ENCODE measurements at places on chromosomes 3 and 15.

GRCh38 chr15:79615754-79616153 lies 183.6 kb downstream of the MINAR1 start:
- no peak for DNase-seq

DNA sequence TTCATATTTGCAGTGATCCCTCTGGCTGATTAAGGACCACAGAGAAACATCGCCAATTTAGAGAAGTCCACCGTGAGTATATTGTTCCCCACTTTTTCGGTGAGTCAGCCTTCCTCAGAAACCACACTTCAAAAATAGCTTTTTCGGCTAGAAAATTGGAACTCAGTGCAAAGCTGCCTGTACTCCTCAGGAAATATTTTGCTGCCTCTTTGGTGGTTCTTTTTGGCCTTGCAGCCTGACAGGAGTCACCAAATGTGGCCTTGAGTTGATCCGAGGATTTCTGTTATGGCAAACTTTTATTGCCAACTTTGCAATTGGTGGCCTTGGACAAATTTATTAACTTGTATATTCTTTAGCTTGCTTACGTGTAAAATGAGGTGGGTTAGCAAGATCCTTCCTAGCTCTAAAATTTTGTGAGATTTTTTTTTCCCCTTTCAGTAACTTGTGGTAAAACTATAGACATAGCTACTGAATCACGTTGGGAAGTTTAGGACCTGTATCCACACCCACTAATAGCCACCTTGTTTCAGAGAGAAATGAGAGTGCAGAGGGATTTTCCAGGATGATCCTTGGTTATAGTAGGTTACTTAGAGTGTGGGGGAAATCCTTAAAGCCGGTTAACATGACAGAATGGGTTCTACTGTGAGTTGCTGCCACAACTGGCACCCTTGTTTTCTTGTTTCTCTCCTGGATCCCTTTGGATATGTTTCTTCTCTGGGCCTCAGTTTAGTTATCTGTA lies 9.9 kb downstream of the ARL6IP5 start:
- DNase-seq: no peak

DNA sequence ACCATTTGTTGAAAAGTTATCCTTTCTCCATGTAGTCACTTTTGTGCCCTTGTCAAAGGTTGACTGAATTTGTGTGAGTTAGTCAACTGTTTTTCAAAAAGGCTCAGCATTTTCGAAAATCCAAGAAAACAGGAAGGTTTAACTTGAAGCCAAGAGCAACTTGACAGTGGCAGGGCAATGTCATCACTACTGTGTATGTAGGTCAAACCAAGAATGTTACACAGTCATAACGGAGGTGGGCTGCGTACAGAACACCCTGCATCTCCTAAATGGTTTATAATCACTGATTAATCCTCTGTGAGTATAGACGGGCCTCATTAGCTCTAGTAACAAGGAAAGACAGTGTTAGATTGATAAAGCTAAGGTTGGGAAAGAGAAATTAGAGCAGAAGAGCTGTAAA lies 1064.9 kb downstream of the FHIT start:
- DNase-seq: no peak

- DNase-seq: no peak
Measured at GRCh38 chr3:25655659-25656058, 9.0 kb downstream of the TOP2B start.

- DNase-seq: no peak
Measured at GRCh38 chr15:37880009-37880834, 54.2 kb upstream of the TMCO5A start.

GRCh38 chr15:101052681-101053121 lies 133.5 kb downstream of the LRRK1 start:
- DNase-seq: no peak

GRCh38 chr15:74892313-74892712 lies 2.5 kb downstream of the MPI start:
- DNase-seq: no peak

- DNase-seq: peak; percentile 10
Measured at GRCh38 chr3:183265834-183266417, 12.9 kb downstream of the B3GNT5 start.

DNA sequence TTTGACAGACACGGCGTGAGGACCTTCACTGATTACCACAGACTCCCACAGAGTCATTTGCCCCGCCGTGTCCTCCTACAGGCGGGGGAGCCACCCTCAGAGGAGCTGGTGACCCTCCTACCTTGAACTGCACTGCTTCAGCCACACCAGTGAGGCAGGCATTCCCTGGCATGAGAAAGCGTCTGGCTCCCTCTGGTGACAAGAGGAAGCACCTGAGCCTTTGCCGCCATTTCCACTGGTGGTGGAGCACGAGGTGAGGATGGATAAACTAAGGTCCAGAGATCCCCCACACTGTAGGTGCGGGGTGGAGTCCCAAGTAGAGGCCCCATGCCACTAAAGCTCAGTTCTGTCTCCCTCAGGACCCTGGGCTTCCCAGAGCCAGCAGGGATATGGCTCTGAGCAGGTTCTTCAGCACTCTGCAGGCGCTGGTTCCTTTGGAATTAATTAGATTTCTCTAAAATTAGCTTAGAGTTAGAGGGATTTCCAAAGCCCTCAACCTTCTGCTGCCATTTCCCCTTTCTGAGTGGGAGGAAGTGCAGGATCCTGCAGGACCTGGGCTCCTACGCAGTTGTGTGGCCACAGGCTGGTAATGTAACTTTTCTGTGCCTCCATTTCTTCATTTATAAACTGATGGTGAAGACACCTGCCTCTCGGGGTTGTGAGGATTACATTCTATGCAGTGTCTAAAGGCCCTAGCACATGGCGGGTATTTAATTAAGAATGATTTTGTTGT lies 224.0 kb downstream of the SLCO3A1 start:
- DNase-seq: peak; percentile 17

- DNase-seq: peak; percentile 31
Measured at GRCh38 chr3:197750396-197750831, 731 bp downstream of the FYTTD1 start.
